ENCODE measurements at places on chromosomes 4 and X.

DNA sequence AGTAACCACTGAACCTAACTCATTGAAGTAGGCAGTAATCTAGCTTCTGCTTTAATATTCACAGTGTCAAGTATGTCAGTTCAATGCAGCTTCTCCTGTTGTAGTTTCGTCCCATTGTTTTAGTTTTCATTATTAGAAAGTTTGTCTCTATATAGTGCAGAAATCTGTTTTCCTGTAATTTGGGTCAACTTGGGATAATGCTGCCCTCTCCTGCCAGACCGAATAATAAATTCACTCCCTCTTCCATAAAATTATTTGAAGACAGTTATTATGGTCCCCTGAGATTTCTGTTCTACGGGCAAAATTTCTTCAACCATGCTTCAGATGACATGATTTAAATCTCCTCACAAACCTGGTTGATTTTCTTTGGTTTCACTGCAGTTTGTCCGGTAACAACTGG is 4.6 kb upstream of the LUZP4 start:
- DNase-seq = no peak

DNA sequence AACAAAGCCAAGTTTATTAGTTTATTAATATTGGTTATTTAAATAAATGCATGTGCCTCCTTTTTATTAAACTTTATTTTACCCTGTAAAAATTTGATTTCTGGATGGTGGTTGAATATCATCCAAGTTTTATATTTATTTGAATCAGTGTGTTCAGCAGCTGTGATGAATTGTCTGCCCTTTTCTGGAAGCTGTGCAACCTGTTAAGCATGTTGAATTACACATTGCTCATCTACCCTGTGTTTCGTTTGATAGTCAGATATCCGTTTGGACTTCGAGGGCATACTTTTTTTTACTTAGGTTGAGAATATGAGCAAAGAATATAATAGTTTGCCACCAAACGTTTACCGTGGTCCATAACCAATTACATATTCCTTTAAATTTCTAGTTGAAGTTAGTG is 95.8 kb upstream of the TENM3 start:
- no peak for DNase-seq

- no peak for DNase-seq
These were observed 4.9 kb downstream of the UGT8 start for GRCh38 chr4:114603497-114603896.

GRCh38 chr4:24112466-24112865 is 222.6 kb upstream of the PPARGC1A start:
- no peak for DNase-seq

DNA sequence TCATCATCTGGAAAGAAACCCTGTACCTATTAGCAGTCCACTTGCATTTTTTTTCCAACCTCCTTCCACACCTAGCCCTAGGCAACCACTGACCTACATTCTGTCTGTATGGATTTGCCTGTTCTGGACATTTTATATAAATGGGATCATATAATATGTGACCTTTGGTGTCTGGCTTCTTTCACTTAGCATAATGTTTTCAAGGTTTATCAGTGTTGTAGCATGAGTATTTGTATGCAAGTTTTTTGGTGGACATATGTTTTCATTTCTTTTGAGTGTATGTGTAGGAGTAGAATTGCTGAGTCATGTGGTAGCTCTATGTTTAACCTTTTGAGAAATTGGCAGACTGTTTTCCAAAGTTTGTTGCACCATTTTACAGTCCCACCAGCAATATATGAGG is 198.6 kb downstream of the CEP135 start:
- no peak for DNase-seq

DNA sequence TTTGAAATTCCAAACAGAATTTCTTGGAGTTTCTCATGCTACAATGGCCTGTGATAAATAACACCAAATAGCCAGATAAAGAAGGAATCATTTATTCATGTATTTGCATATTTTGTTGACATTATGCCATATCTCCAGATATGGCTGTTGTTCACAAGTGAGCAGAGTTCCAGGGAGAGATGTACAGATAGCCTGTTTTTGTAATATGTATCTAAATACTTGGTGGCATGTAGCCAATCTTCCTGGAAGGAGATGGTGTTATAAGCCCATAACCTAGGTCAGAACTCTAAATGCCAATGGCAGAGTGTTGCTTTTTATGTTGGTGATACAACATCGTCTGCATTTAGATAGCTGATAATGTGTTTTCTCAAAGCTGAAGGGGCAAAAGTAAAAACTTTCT is 292.2 kb downstream of the FBXO8 start:
- no peak for DNase-seq

GRCh38 chr4:62271107-62271506 is 1071.0 kb downstream of the ADGRL3 start:
- DNase-seq = no peak

GRCh38 chrX:109843963-109844751 is 111.1 kb upstream of the ACSL4 start:
- DNase-seq = no peak

- DNase-seq = no peak
These were observed 237.3 kb downstream of the USP46 start for GRCh38 chr4:52421811-52422213.

- DNase-seq = no peak
These were observed 54.1 kb downstream of the C4orf51 start for GRCh38 chr4:145734031-145734430.

GRCh38 chr4:17155486-17155885 is 257.0 kb upstream of the LDB2 start:
- no peak for DNase-seq

DNA sequence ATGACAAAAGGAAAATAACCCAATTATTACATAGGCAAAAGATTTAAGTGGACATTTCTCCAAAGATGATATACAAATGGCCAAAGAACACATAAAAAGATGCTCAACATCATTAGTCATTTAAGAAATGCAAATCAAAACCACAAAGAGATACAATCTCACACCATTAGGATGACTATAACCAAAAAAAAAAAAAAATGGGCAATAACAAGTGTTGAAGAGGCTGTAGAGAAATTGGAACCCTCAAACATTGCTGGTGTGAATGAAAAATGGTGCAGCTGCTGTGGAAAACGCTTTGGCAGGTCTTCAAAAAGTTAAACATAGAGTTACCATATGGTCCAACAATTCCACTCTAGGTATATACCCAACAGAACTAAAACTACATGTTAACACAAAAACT is 5.6 kb upstream of the PRDX4 start:
- no peak for DNase-seq

GRCh38 chr4:185744946-185745345 is 67.0 kb downstream of the SORBS2 start:
- DNase-seq = no peak

DNA sequence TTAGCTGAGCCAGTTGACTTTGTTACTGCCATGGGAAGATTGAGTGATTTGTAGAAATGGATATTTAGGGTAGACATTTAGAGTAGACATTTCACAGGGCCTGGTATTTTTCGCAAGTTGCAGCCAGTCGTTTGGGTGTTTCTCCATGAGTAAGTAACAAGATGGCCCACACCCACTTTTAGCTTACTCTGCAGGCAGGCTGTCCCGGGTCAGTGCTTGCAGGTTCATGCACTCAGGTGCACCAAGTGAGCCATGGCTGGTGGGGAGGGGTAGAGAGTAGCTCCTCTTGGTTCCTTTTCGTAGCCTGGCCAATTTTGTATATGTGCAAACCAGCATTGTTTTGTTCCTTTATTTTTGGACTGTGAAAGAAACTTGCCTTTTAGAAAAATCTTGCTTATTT is 145.6 kb downstream of the POLA1 start:
- DNase-seq = no peak

DNA sequence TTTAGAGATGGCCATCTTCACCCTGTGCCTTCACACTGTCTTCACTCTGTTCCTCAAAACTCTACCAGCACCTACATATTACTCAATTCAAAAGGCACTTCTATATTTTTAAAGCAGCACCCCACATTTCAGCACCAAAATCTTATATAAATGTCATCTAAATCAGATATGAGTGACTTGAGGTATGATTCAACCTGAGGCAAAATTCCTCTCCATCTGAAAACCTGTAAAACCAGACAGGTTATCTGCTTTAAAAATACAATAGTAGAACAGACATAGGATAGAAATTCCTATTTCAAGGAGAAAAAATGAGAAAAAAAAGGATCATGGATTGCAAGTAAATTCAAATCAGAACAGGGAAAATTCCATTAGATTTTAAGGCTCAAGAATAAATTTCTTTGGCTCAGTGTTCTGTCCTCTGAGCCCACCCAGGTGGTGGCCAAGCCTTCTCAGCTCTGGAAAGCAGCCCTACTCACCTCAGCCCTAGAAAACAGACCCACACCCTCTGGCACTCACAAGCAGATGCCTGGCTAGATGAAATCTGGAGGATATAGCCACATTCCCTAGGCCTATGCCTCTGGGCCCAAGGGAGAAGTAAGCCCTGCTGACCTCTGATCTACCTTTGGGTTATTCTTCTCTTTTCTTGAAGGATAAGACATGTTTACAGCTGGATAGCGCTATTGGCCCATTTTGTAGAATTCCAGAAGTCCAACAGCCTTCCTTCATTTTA is 240.4 kb upstream of the ZCCHC13 start:
- DNase-seq = no peak

- DNase-seq = no peak
These were observed 10.1 kb downstream of the TMEM271 start for GRCh38 chr4:566035-566434.

- DNase-seq = no peak
These were observed 37.1 kb downstream of the SRPX start for GRCh38 chrX:38183596-38183995.

- no peak for DNase-seq
These were observed 289.8 kb downstream of the ARHGAP10 start for GRCh38 chr4:148021686-148022085.

- DNase-seq = no peak
These were observed 1.0 kb downstream of the AGA start for GRCh38 chr4:177441061-177441802.

DNA sequence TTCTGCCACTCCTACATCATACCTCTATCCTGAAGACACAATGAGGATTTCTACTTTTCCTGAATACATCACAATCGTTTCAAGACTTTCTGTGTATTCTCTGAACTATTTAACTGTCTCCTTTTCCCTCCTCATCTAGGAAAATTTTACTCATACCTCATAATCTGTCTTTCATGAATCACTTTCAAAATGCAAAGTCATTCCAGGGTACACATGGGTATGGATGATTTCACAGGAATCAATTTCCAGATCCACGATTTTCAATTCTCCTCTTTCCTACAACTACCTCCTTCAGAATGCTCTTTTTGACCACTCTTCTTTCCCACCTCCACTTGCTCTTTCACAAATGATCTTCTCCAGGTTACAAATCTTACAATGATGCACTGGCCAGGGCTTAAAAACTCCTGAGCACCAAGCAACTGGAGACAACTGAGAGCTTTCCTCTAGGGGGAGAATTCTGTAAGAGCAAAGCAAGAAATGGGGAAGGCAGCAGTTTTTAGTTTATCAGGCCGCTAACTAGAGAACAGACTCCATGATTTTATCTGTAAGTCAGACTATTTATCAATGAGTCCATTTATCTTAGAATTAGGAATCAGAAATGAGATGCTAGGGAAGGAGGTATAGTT is 116.4 kb downstream of the PPP3CA start:
- no peak for DNase-seq

- DNase-seq = no peak
These were observed 45.5 kb upstream of the CYP2U1 start for GRCh38 chr4:107885865-107886264.

- DNase-seq = no peak
These were observed at the start of gene PPP1R3F for GRCh38 chrX:49269767-49270248. PPP1R3F (plus strand) TSS chrX:49269793; CDS start chrX:49269870, 77 bp downstream.

GRCh38 chr4:82758701-82759685 is 39.6 kb downstream of the SCD5 start:
- no peak for DNase-seq

Data from NT2/D1 (cell line).